Left cardiac atrium (tissue), 4 donors: ENCODE measurements at places on chromosomes 3 and 15.

GRCh38 chr3:189236352-189236751, 64.6 kb downstream of the TPRG1 start:
- DNase-seq = no peak

DNA sequence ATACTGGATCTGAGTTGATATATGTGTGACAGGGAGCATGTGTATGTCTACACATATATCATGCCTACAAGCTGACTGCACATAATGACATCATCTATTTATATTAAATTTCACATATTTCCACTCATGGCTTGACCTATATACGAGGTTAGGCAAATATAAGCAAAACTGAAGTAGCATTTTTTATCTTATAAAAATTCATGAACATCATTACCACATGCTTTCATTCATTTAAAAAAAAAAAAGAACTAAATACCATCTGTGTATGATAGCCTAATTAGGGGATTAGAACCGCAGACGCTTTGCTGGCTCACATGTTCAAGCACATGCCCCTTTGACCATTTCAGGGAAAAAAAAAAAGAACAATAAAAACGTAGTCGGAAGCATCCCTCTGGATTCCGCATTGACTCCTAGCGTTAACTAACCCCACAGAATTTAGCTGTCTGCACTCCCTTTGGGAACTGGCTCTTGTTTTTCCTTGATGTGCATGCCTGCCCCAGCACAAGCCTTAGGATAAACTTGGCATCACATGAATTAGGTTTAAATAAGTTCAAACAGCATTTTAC, 888.4 kb downstream of the ROBO1 start:
- DNase-seq = no peak

DNA sequence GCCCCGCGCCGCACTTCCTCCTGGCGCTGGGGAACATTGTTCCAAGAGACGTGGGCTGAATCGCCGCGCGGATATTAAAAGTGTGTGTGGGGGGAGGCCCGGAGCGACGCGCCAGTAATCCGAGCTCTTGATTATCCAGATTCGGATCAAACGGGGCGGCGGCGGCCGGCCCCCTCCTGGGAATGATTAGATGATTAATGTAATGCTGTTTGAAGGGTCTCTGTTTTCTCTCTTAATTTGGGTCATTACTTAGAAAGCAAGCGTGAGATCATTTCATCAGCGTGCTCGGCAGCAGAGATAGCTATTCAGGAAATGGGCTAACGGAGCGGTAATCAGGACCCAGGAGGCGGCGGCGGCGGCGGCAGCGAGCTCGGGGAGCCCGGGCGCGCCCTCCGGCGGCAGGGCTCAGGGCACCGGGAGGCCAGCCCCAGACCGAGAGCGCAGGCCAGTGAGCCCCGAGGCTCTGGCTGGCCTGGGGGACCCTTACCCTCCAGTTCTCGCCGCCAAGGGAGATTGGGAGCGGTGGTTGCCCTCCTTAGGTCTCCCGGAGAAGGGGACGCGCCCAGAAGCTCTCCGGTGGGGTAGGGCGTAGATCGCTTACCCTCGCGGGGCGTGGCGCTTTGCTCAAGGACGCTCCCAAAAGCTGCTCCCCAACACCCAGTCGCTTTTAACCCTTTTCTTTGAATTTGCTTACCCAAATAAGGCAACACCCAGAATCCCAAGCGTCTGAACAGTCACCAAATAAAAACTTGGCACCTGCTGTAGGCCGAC, 4.5 kb downstream of the FEZF2 start:
- no peak for DNase-seq

DNA sequence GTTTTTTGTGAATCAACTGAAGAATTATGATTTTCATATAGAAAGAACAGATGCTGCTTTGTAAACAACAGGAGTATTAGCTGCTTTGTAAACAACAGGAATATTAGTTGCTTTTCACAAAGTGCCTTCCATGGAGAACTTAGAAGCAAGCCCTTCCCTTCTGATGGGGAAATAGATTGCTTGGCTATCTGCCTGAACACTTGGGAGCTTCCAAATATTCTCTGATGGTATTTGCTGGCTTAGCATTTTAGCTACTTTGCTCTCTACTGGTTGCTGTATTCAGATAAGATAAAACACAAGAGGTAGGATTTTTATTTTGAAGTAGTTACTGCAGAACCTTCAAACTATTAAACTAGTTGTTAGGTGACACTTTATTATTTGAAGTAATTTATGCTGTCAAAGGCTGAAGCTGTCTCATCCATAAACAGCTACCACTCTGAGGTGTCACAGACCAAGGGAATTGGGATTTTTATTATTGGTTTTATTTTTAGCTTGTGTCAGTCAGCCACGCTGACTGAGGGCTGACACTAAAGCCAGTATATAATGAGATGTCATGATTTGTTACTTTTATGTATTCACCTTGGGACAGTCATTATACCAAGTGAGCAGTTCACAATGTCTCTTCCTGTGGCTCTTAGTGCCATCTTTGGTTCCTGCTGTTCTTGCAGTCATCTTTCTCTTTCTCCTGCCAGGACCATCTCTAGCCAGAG, 50.0 kb downstream of the ZIC1 start:
- DNase-seq = no peak

GRCh38 chr3:131812433-131812832, 222.4 kb downstream of the CPNE4 start:
- no peak for DNase-seq

- DNase-seq = no peak
These were observed 1245.6 kb downstream of the OTOL1 start for GRCh38 chr3:162742159-162742717.

- DNase-seq = no peak
These were observed 42.2 kb upstream of the PPARG start for GRCh38 chr3:12246497-12247163.

- no peak for DNase-seq
These were observed 143.3 kb upstream of the PROK2 start for GRCh38 chr3:71928212-71928611.

GRCh38 chr3:187845826-187846225, 100.6 kb upstream of the BCL6 start:
- no peak for DNase-seq

- no peak for DNase-seq
These were observed 530.0 kb downstream of the MECOM start for GRCh38 chr3:169133178-169134161.

DNA sequence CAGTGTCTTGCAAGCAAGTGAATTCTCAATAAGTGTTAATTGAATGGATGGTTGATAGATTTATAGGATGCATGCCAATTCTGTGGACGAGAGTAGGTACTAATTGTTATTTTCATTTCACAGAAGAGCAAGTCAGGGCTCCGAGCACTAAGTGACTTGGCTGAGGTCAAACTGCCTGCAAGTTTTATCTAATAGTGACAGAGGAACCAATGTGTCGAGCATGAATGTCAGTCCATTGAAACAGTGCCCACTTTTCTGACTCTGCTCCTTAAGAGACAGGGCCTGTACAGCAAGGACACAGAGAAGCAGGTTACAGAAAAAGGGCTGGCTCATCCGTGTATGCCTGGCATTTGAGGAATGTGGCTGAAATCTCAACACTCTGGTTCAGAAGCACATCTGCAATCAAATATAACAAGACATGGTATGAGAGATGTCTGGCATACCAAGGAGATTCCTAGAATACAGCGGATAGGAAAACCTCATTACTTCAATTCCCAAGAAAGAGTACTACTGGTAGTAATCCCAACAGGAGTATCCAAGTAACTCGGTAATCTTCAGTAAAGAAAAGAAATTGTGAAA, 6.0 kb upstream of the B3GNT5 start:
- DNase-seq = no peak

DNA sequence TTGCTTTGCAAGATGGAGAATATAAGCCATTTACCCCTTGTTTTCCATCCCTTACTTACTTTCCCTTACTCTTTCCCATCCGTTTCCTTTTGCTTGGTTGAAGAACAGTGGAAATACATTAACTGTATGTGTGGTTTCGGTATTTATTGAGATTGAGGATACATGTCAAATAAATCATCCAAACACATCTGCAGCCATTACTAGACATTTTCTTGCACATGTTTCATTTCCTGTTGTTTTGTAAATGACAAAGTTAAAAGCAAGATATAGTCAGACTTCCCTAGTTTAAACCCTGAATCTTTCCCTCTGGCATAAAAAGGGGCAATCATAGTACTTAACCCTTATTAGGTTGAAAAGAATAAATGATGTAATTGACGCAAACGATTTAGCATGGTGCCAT, 82.1 kb upstream of the BCHE start:
- no peak for DNase-seq

GRCh38 chr15:85578941-85579701, 198.7 kb downstream of the AKAP13 start:
- peak; percentile 73 for DNase-seq

DNA sequence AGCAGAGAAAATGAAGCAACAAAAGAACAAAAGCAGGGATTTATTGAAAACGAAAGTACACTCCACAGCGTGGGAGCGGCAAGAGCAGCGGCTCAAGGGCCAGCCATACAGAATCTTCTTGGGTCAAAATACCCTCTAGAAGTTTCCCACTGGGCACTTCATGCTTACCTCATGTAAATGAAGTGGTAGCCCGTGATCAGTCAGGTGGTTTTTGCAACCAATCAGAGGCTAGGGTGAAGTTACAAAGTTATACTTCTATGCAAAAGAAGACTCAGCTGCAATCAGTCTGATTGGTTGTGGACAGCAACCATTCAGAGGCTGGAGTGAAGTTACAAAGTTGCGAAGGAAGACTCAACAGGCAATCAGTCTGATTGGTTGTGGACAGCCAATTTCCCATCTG, 37.8 kb upstream of the TRH start:
- no peak for DNase-seq

- no peak for DNase-seq
These were observed 161.3 kb downstream of the KLF13 start for GRCh38 chr15:31487811-31488436.

GRCh38 chr15:76199106-76200082, 111.9 kb downstream of the ETFA start:
- peak; percentile 83 for DNase-seq

DNA sequence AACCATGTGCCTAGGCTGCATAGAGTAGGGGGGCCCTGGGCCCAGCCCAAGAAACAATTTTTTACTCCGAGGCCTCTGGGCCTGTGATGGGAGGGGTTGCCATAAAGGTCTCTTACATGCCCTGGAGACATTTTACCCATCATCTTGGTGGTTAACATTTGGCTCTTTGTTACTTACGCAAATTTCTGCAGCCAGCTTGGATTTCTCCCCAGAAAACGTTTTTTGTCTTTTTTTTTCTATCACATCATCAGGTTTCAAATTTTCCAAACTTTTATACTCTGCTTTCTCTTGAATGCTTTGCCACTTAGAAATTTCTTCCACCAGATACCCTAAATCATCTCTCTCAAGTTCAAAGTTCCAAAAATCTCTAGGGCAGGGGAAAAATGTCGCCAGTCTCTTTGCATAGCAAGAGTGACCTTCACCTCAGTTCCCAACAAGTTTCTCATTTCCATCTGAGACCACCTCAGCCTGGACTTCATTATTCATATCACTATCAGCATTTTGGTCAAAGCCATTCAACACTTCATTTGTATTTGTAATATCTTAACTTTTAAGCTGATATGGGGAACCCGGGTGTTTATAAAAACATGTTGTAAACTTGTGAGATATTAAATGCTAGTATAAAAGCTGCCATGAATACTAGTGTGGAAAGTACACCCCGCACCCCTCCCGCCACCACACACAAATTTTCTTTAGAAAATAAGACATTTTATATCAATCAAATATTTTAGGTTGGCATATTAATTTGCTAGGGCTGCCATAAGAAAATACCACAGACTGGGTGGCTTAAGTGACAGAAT, 56.0 kb upstream of the PLSCR4 start:
- no peak for DNase-seq

DNA sequence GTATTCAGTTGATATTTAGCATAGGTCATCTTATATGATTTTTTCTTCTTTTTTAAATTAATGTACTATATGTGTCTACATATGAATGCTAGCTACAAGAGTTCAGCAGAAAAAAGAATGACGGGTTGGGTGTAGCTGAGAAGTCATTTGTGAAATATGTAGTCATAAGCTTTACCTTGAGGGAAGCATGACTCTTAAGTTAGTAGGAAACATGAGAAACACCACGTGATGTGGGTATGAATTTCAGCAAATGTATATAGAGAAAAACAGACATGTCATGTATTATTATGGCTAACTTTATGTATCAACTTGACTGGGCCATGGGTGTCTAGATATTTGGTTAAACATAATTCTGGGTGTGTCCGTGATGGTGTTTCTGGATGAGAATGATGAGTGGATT, 125.0 kb downstream of the RAP2B start:
- DNase-seq = no peak

GRCh38 chr3:127233371-127233770, 40.4 kb downstream of the PRR23E start:
- no peak for DNase-seq

- DNase-seq = peak; percentile 57
These were observed 112.1 kb upstream of the ICE2 start for GRCh38 chr15:60590935-60591495.

- DNase-seq = no peak
These were observed 10.3 kb upstream of the CD47 start for GRCh38 chr3:108100906-108101660.

- no peak for DNase-seq
These were observed 15.7 kb upstream of the PRR23E start for GRCh38 chr3:127177226-127177625.

DNA sequence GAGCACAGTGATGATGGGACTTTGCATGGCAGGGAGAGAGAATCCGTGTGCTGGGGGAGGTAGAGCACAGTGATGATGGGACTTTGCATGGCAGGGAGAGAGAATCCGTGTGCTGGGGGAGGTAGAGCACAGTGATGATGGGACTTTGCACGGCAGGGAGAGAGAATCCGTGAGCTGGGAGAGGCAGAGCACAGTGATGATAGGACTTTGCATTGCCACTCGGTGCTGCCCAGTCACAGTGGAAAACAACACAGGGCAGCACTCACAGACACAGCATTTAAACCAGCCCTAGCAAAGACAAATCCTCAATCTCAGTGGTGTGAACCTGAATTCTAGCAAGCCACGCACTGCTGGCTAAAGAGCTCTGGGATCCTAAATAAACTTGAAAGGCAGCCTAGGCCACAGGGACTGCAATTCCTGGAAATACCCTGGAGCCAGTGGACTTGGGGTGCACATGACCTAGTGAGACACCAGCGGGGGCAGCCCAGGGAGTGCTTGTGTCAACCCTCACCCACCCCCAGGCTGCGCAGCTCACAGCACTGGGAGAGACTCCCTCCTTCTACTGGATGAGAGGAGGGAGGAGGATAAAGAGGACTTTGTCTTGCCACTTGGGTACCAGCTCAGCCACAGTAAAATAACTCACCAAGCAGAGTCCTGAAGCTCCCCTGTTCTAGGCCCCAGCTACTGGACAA, 23.4 kb upstream of the TNK2 start:
- DNase-seq = no peak

- no peak for DNase-seq
These were observed 3.8 kb upstream of the PRR20G start for GRCh38 chr3:127291611-127292010.
